ENCODE measurements at places on chromosomes 2 and 18. TPM values are rescaled to one million over a fixed set of nuclear protein-coding genes. Genes with fewer than 3 reads are reported as not detected.

GRCh38 chr2:156800781-156801361 is 364.7 kb downstream of the GPD2 start:
- DNase-seq = no peak

- DNase-seq = no peak
These were observed 78.0 kb upstream of the SERTAD2 start for GRCh38 chr2:64731746-64732145.

- DNase-seq = no peak
These were observed 4.2 kb downstream of the STAMBP start for GRCh38 chr2:73832930-73833329.

DNA sequence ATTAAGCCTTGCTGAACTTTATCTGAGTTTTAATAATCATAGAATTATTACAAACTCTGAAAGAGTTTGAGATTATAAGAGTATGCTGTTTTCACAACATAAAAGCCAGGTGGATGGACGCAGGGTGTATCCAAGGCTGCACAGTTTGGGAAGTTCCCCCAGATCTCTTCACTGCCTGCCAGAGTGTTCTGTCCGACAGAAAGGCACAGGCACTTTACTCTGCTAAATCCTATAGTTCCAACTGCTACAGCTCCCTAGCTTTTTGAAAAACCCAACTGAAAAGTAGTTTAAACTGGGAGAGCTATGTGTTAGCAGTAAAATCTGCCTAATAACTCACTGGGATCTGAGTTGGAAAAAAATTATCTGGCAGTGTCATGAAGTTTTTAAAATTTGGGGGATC is 38.0 kb downstream of the MFSD6 start:
- DNase-seq = no peak

GRCh38 chr2:22991844-22992243 is 393.1 kb upstream of the KLHL29 start:
- no peak for DNase-seq

- no peak for DNase-seq
These were observed 110.0 kb upstream of the STON1 start for GRCh38 chr2:48419884-48420511.

- no peak for DNase-seq
These were observed 47.8 kb upstream of the NT5C1B start for GRCh38 chr2:18637196-18637595.

DNA sequence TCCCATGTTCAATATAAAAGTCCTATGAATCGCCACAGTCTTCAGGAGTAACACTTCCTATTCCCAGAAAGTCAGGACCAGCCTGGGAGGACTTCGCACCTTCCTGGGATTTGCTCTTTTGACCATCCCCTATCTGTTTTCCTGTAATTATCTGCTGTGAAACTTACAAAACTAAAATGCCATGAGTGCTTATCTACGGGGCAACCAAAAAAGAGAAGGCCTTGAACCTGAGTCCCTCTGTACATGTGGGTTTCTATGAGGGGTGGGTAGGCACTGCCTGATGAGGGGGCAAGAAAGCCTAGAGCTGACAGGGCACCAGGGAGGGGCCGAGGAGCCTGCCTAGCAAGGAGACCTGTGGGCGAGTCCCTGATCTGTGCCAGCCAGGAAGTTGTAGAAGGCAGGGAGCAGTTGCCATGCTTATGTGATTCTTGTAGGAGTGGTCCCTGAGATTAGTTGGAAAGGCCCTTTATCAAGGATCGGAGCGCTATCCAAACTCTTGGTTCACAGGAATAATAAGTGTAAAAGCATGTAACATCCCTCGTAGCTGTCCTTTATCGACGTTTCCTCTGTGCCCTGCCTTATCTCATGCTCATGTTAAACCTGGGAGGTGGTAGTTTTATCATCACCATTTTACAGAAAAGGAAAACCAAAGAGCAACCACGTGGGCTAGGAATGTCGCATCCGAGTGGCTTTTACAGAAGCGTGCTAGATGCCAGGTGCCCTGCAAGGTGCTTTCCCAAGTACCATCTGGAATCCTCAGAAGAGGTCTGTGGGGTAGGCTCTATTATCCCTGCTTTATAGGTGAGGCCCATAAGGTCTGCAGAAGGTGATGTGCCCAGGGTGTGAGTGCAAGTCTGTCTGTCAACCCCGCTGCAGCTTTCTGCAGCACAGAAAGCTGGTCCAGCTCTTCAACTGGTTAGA is 111.8 kb downstream of the B3GNT2 start:
- DNase-seq = no peak

Gene CCL20
- total RNA-seq = 1.2 TPM

DNA sequence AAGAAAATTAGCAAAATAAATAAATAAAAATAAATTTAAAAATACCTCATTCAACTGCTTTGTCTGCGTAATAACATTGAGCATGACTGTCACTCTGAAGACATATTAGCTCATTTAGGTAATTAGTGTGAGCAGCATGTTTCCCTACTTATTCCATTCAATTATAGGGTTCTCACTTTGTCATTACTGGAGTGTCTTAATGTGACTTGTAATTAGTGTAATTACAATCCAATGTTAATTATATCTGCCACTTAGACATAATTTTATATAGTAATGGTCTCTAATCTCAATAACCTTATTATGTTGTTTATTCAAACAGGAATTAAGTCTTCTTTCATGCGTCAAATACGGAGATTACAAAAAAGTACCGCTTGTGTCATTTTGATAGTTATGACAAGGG is 893.9 kb upstream of the ACVR2A start:
- DNase-seq = no peak

DNA sequence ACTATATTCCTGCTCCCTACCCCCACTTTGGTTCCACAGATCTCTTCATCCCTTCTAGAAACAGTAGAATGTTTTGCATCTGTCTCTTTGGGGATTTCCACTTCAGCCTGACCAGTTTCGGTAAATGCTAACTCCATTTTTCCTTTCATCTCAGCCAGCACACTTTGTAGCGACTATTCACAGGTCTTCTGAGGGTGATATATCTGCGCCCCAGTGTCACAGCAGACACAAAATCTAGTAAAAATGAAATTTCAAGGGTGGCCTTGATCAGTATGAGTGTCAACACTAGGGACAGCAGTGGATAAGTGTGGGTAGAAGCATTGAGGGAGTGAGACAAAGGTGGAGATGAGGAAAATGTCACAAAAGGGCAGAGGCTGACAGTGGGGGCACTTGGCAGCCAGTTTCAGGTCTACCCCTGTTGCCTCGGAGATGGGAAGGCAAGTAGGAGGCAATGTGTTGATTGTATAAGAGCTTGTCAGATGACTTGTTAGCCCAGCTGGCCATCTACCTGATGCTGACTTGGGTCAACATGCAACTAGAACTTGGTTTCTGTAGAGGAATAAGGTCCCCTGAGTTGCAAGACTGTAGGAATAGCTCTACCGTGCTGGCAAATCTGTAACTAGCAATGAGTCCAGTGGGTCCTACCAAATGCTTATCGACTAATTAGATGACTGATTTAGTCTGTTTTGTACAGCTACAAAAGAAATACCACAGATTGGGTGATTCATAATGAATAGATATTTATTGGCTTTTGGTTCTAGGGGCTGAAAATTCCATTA is 60.7 kb downstream of the CXCR4 start:
- no peak for DNase-seq

- DNase-seq = peak; percentile 82
These were observed 28.2 kb downstream of the ACMSD start for GRCh38 chr2:134866498-134867099.

GRCh38 chr18:33821503-33821902 is 243.5 kb downstream of the ASXL3 start:
- peak; percentile 69 for DNase-seq

Gene USP14
- total RNA-seq = 21.4 TPM

- no peak for DNase-seq
These were observed 90.7 kb downstream of the DPP4 start for GRCh38 chr2:161983331-161983651.

Gene DLGAP1
- total RNA-seq = not detected

Gene RAB6D
- total RNA-seq = under 0.01 TPM

Gene NDC80
- 2.2 TPM for total RNA-seq

DNA sequence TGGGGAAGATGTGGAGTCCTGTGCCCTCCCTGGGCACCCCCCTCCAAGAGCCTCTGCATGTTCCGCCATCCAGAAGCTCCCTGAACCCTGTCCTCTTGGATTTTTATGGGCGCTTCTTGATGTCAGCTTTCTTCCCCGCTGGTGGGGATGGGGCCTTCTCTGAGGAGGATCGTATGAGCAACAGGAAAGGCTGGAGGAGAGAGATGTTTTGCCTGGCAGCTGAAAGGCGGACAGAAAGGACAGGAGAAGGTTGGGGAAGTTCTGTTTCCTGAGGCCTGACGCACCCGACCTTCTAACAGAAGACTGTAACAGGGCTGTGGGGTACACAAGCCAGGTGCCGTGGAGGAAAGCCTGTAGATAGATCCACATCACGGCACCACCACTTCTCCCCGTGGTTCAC is 238.8 kb downstream of the LDLRAD4 start:
- peak; percentile 61 for DNase-seq

GRCh38 chr2:231709636-231709980 is 1.3 kb downstream of the PTMA start:
- DNase-seq = peak; percentile 83

Gene HSPD1
- total RNA-seq = 121 TPM

DNA sequence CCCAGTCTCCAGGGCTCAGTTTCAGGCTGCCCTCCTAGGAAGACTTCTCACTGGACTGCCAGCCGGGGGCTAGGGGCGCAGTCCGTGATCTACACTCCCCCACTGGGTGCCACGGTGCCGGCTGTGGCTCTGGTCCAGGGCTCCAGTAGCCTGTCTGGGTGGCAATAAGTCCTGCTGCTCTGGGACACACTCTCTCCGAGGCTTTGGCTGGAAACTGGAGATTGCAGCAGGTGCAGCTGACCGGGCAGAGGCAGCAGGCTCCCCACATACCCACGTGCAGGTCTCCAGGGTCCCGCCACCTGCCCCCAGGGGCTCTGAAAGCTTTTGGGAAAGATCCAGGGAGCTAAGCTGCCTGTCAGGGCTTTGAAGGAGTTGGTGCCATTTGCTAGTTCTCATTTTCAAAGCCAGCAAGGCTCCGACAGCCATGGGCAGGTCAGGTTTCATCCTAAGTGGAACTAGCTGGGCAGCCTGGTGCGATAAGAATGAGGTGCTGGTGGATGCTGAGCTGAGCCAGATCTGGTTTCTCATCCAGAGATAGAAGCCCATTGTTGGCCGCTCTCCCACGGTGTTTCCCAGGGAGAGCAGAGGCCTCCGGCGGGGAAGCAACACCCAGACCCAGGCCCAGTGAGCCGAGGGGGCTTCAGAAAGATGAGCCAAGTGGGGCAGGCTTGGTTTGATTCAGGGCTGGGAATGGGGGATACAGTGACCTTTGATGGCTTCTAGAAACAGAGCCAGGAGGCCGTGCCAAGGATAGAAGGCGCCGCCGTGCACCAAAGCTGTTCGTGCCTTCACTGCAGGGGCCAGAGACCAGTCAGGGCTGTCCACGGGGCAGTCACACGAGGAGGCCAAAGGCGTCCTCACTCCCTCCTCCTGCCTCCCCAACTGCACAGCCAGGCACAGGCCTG is 141.7 kb upstream of the GPC1 start:
- DNase-seq = no peak

GRCh38 chr2:217930761-217931563 is 71.8 kb downstream of the TNS1 start:
- peak; percentile 18 for DNase-seq

- no peak for DNase-seq
These were observed 156.8 kb downstream of the VAPA start for GRCh38 chr18:10070561-10071000.

DNA sequence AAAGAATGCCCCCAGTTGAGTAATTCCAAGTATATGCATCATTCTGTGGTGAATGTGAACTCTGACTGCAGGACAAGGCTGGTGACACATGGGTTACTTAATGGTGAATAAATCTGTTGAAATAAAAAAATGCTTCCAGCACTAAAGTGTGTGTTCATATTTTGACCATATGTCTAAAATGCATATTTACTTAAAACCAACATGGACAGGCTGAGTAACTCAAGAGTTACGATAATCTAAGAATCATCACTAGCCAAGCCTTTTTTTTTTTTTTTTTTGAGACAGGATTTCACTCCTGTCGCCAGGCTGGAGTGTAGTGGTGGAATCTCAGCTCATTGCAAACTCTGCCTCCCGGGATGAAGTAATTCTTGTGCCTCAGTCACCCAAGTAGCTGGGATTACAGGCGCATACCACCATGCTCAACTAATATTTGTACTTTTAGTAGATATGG is 47.1 kb upstream of the CCBE1 start:
- no peak for DNase-seq

DNA sequence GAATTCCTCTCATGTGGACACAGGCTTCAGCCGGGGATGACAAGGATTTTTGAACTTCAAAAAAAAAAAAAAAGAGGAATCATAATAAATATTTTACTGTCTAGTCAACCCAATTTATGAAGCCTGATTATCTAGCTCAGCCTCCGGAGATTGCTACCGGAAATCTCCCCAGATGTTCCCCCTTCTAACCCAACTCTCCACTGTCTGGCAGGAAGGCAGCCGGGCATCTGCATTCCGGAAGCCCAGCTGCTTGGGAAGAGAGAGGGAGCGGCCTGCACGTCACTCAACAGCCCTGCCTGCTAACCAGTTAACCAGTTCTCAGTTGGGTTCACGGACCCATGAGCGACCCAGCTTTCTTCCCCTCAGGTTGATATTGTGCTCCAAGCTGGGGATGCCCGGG is 87.2 kb upstream of the POU3F3 start:
- no peak for DNase-seq

DNA sequence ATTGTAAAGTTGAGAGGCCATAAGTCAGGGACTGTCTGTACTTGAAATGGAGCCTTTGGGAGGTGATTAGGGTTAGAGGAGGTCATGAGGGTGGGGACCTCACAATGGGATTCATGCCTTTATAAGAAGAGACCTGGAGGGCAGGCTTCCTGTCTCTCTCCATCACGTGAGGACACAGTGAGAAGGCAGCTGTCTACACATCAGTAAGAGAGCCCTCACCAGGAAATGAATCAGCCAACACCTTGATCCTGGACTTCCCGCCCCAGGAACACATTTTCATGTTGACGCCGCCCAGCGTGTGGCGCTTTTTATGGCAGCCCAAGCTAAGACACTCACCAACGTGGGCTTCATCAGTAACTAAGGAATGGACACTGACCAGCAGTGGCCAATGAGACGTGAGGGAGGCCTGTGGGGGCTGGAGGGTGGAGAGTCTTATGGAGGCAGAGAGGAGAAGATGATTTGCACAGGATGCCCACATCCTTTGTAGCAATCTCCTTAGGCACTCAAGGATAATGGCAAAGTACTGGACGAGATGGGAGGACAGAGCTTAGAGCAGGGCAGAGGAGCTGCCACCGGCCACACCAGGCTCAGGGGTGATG is 162.7 kb downstream of the EIPR1 start:
- DNase-seq = no peak

Gene VIL1
- total RNA-seq = under 0.01 TPM

Data from osteoblast (primary cell).